ENCODE measurements at places on chromosomes 5 and 9.

DNA sequence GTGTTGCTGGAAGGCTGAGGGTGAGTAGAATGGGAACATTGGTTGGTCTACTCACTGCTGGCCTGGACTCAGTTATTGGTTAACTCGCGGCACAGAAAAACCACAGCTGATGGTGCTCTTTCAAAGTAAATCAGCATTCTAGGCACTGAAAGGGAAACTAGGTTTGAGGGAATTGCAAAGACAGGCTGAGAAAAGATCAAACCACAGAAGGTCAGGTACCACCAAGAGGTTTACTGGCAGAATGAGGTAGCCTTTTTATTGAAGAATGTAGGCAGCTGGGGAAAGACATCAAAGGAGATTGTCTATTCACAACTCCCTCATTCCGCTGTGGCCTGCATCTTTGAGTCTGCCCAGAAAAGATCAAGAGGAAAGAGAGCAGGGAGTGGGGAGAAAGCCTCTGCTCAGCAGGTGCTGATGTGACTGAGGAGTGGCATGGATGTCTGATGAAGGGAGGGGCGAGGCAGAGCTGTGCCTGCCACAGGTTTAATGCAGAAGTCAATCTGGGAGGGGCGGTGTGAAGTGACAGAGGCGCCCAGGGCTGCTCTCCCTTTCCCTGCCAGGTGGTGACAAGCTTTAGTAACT is 255.5 kb downstream of the MAN2A1 start:
- DNase-seq = no peak

- DNase-seq = no peak
These were observed 89.0 kb upstream of the IRX2 start for GRCh38 chr5:2840372-2840915.

DNA sequence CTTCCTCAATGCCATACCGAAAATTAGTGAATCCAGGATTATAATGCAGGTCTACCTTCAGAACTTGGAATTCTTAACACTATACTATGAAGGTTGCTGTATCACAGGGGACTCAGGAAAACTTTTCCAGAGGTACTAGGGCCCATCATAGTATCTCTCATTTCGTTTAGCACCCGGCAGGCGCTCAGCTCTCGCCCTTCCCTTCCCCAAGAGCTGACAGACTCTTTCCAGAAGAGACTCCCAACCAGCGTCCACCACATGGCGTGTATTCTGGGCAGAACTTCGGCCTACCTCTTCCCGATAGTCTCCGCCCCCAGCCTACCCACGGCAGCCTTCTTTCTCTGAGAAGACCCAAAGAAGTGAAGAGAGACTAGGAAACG is 271 bp downstream of the NOL8 start:
- DNase-seq = no peak

GRCh38 chr9:27394826-27395201 is 97.9 kb upstream of the EQTN start:
- DNase-seq = no peak

DNA sequence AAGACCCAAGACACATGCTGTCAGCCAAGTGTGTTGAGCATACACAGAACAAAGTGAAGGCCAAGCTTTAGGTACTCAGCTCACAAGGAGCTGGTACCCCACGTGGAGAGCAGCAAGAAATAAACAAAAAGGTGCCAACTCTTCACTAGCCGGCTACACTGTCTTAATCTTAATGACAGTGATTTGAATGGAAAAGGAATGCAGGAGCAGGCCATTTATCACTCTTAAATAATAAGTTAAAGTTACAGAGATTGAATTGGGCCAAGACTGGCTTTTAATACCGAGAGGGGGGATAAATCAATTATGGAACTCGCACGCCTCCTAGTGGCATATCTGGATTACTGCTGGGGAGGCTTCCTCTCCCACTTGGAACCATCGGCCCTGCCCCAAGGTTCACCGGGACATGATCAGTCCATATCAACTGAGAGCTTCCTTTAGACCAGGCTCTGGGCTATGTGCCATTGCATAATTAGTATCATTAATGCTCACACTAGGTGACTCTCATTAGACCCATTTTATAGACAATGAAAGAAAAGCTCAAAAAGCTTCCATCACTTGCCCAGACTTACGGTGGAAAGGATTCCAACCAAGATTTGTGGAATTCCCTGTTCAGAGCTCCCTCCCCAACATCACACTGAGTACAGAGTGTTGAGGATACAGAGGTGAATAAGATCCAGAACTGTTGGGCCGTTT is 94.0 kb downstream of the ACTL7B start:
- DNase-seq = peak; percentile 59

- peak; percentile 96 for DNase-seq
These were observed 217.6 kb downstream of the NFIB start for GRCh38 chr9:14096258-14096922.

DNA sequence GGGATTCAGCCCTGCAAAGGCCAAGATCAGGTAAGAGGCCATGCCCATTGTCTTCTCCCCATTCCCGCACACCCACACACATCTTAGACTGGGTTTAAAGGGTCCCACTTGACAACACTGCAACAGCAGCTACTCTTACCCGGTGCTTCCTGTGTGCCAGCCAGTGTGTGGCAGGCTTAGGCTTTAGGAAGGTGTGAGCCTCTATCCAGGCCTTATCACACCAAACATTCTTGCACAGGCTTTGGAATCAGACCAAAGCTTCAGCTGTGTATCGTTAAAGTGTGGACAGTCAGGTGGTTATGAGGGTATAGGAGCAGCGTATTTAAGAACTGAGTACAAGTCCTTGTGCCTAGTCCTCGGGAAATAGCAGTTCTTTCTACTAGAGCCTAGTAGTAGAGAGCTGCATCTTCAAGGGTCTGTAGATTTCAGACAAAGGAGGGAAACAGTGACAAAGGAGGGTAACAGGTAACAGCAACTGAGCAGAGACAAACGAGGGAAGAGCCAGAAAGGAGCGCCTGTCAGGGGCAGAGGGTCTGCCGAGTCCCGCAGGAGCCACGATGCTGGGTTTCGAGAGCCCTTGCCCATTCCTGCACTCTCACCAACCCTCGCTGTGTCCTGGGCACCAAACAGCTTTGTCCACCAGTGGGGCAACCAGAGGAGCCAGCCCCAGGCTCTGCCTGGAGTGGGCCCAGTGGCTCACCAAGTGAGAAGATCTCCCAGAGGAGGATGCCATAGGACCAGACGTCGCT is 30.9 kb downstream of the CSF1R start:
- DNase-seq = no peak

DNA sequence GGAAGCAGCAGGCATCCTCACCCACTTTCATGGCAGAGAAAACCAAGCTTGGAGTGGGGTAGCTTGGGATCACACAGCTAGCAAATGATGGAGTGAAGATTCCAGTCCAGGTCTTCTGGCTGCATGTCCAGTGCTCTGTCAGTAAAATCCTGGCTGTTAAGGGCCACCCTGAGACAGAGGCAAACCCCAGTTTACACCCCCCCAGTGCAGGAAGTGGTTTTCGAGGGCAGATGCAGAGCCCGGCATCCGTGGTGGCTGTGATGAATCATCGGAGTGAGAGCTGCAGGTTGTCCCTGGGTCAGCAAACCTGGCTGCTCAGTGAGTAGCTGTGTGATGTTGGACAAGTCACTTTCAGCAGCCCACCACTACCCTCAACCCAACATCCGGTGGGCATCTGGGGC is 115.4 kb downstream of the RGS3 start:
- peak; percentile 95 for DNase-seq

- DNase-seq = no peak
These were observed 194.8 kb upstream of the IL12B start for GRCh38 chr5:159525117-159525516.

DNA sequence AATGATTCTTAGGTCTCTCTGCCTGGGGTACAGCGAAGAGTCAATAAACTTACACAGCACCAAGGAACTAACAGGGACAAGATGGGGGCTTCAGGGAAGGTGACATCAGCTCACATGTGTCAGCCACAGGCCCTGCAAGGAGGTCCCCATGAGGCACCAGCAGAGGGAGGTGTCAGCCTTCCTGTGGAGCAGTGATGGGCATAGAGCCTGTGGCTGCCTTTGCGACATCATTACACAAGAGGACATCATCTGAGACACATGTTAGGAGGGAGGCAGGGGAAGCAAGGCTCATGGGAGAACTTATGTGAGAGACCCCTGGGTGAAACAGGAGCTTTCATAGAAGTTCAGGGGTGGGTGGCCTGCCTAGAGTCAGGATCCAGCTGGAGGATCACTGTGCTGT is 389.6 kb downstream of the SEMA5A start:
- DNase-seq = peak; percentile 82

- DNase-seq = no peak
These were observed 1530.6 kb downstream of the EFNA5 start for GRCh38 chr5:106140101-106140500.

GRCh38 chr5:99088309-99088708 is 159.5 kb upstream of the CHD1 start:
- peak; percentile 17 for DNase-seq

GRCh38 chr9:91023741-91024140 is 222.1 kb downstream of the SYK start:
- no peak for DNase-seq

DNA sequence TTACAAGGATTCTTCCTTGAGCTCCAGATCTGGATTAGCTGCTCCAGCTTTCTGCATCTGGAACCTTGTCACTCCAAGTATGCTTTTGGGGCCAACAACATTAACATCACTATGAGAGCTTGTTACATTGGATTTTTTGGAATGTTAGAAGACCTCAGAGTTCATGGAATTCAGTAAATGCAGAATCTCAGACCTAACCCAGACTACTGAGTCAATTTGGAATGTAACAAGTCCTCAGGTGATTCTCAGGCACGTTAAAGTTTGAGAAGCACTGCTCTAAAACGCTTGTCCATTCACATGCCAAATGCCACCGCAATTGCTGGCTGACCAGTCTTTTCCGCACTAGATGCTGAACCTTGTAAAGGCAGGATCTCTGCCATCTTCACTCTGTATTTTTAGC is 251.4 kb upstream of the TRIM32 start:
- DNase-seq = no peak

- peak; percentile 42 for DNase-seq
These were observed 83.7 kb upstream of the ORM1 start for GRCh38 chr9:114238891-114239875.

- no peak for DNase-seq
These were observed 99.6 kb downstream of the SLCO4C1 start for GRCh38 chr5:102196481-102196880.

DNA sequence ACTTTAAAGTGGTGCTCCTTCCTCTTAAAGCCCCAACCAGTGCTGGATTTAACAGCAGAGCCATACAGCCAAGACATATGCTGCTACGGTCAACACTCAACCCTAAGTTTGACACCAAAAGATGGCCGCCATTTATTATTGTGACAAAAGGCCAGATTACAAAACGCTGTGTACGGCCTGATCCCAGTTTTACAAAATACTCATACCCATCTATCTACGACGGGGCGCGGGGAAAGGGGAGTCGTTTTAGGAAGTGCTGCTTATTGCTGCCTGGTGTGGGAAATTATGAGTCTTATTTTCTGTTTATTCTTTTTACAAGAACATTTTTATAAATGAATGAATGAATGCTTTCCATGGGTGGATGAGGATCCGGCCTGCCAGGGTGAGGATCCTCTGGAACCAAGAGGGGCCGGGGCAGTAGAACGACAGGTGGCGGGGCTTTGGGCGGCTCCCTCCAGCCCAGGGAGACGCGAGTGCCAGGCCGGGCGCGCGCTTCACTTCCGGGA is 457 bp upstream of the IDNK start:
- no peak for DNase-seq

DNA sequence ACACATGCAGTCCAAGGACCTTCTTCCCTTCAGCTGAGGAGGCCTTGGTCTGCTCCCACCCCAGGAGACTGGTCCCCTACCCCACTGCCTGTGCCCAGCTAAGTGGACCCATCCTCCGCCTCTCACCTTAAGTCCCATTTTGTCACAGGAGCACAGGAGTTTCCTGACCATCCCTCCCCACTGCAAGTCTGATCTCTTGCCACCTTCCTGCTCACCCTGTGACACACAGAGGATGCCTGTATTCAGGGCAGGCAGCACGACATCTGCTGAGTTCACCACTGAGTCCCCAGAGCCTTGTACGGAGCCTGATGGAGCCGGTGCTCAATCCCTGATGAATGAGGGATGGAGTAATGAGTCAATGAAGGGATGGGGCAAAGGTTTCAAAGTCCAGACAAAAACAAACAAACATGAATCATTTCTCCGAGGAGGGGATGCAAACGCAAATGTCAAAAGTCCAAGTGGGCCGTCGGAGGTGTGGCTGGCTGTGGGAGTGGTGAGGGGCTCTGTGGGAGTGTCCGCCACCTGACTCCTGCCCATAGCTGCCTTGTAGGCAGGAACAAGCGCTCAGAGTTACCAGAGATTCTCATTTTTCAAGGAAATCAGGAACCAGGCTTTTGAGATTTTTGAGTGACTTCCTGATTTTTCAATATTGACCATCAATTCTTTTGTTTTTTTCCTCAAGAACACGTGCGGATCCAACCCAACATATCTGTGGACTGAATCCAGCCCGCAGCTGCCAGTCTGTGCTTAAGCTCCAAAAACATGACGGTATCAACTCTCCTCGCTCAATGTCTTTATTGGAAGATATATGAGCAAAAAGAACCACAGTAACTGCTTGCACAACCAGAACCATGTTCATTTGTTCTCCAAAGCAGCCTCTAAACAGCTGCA is 4.4 kb downstream of the RAPGEF1 start:
- no peak for DNase-seq

All from mesenchymal stem cell (in vitro differentiated cells and primary cell).